Activated CD4-positive, alpha-beta T cell treated with anti-CD3 and anti-CD28 coated beads for 24 hours (primary cell): ENCODE measurements at places on chromosomes 1 and 21.

GRCh38 chr1:186302381-186302920, 72.6 kb downstream of the TPR start:
- DNase-seq = no peak

DNA sequence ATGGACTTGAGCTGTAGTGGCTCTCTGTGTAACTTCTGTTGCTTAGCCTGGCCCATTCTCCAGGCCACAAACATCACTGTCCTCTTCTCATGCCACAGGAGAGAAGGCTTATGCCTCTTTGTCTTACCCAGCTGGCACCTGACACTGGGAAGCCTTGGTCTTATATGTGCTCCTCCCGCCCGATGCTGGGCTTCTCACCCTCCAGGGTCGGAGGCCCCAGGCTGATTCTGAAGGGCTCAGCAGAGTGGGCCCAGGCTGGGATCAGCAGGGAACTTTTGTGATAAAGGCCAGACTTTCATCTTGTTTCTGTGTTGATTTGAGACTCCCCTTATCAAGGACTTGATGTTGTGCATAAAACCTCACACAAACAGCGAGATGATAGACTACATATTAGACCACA, 29.8 kb downstream of the TRPM2 start:
- no peak for DNase-seq

DNA sequence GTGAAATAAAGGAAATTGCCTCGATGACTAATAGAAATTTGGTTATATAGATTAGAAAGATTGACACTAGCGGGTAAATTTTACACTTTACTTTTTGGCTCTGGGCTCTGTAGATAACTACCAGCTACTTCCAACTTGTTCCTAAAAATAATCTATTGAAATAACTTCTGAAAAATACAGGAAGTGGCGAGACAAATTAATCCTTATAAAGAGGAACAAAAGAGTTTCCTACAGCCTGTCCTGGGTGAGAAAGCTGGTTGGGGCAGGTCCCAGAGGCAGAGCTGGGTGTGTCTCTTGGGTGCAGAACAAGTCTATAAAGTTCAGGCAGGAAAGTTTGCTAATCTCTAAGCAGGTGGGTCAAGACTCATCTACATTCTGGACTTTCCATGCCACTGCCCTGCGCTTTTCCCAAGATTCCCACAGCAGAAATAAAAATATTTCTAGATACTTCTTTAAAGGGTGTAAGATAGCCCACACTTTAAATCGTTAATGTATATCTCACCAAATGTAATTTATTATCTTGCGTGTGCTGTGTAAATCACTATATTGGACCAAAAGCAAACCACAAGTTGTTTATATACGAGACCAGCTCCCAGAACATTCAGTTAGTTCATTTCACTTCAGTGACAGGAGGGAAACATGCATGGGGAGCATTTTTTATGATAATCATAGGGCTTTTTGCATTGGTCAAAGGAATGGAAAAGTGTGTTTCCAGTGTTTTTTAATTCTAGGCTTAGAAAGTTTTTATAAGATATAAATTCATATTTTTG, 70.1 kb upstream of the NRIP1 start:
- no peak for DNase-seq

DNA sequence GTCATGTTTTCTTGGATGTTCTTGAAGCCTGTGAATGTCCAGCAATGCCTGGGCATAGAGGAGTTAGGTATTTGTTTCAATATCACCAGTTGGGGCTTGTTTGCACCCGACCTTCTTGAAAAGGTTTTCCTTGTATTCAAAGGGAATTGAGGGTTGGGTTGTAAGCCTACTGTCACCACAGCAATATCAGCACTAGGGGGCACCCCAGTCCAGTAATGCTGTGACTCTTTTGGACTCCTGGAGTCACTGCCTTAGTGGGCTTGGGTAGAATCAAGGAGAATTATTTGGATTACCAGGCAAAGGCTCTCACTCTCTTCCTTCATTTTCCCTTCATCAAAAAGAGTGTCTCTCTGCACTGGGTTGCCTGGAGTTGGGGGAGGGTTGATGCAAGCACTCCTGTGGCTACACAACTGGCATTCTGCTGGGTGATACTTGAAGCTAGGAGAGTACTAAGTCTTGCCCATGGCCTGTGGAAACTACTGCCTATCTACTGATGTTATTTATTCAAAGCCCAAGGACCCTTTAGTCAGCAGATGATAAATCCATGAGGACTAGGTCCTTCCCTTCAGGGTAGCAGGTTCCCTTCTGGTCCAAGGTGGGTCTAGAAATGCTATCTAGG, 34.5 kb downstream of the OR10R2 start:
- peak; percentile 19 for DNase-seq

- no peak for DNase-seq
These were observed 56.9 kb downstream of the ADAMTS5 start for GRCh38 chr21:26909972-26910371.

GRCh38 chr1:221013691-221014660, 134.7 kb downstream of the HLX start:
- DNase-seq = no peak

- peak; percentile 69 for DNase-seq
These were observed 2.8 kb downstream of the S100A6 start for GRCh38 chr1:153532769-153533599.

DNA sequence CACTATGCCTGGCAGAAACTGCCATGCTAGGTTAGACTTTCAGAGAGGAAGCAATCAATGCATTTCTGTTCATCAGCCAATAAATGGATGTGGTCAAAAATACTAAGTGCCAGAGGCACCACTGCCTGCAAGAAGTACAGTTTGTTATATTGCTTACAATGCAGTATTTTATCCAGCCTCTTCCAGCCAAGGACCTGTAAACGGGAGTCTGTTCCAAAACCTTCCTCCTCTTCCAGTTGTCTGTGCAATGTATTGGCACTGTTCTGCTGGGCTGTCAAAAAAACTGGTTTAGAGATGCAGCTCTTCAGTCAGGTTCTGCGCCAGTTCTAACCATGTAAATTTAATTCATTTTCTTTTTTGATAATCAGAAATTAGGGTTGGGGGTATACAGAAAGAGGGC, 175.7 kb downstream of the EIF4G3 start:
- DNase-seq = no peak

GRCh38 chr1:27556435-27556780, 47.5 kb downstream of the AHDC1 start:
- no peak for DNase-seq

- no peak for DNase-seq
These were observed 11.6 kb upstream of the C4BPB start for GRCh38 chr1:207077012-207077411.

DNA sequence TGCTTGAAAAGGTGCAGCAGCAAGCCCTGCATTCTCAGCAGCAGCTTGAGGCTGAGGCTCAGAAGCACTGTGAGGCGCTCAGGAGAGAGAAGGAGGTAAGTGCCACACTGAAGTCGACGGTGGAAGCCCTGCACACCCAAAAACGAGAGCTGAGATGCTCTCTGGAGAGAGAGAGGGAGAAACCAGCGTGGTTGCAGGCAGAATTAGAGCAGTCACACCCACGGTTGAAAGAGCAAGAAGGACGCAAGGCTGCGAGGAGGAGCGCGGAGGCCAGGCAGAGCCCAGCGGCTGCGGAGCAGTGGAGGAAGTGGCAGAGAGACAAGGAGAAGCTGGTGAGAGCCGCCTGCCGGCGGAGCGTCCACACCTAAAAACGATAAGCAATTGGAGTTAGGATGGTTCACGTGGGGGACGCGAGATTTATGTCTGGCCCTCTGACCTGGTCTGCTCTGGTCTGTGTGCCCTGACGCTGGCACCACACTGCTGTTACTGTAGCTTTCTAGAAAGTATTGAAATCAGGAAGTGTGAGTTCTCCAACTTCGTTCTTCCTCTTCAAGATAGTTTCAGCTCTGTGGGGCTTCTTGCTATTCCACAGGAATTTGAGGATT, 26.7 kb upstream of the DIP2A start:
- no peak for DNase-seq
